Bladder microvascular endothelial cell (primary cell): ENCODE measurements at places on chromosomes 12 and 14. TPM values are rescaled to one million over a fixed set of nuclear protein-coding genes. Genes with fewer than 3 reads are reported as not detected.

EGLN3 gene
- 1.1 and 1.4 TPM in 2 replicates for total RNA-seq

CLEC2B gene
- total RNA-seq = 64.6 and 79.8 TPM in 2 replicates

KCNA5 gene
- total RNA-seq = not detected in 2 replicates

FGD6 gene
- total RNA-seq = 8.6 and 24.5 TPM in 2 replicates

FIGNL2 gene
- total RNA-seq = 0.16 and 0.31 TPM in 2 replicates

NFATC4 gene
- total RNA-seq = 3.2 and 7.4 TPM in 2 replicates

TEP1 gene
- total RNA-seq = 15.2 and 50.6 TPM in 2 replicates

POTEM gene
- total RNA-seq = not detected in 2 replicates

TRMT5 gene
- total RNA-seq = 5.5 and 10.4 TPM in 2 replicates

GZMB gene
- not detected in 2 replicates for total RNA-seq

CISTR gene
- not detected in 2 replicates for total RNA-seq

AKAP5 gene
- 0.32 and 0.82 TPM in 2 replicates for total RNA-seq

JPH4 gene
- total RNA-seq = under 0.01 TPM in 1 of 2 replicates, not detected in the other

ITGA7 gene
- 0.76 and 0.81 TPM in 2 replicates for total RNA-seq

GOLT1B gene
- 17.5 and 24.6 TPM in 2 replicates for total RNA-seq

KRT83 gene
- total RNA-seq = not detected in 2 replicates

CD4 gene
- not detected in 2 replicates for total RNA-seq
